Activated T-helper 2 cell treated with anti-CD3 and anti-CD28 coated beads, Interferon-gamma antibody, Interleukin-2, Interleukin-4, amounts not matched to agents 10 μg/mL and 5 μg/mL and 100 μg/mL, durations not matched to agents 14 hours and 24 hours and 36 hours (primary cell): ENCODE measurements at places on chromosomes 13 and 19. TPM values are rescaled to one million over a fixed set of nuclear protein-coding genes. Genes with fewer than 3 reads are reported as not detected.

DNA sequence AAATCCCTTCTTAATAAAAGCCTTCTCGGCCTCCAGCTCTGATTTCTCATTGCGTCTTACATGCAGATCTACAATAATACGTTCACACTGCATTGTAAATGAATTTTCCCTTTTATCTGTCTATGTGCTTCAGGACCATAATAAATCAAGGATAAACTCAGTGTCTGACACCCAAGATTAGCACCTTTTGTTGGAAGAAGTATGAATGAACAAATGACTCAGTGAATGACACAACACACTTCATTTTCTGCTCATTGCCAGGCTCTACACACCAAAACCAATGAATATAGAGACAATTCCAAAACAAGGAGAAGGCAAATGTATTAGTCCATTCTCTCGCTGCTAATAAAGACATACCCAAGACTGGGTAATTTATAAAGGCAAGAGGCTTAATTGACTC is 1224.4 kb downstream of the EFNB2 start:
- H3K36me3 ChIP-seq, result no peaks in the 10 kb centered on the region
- H3K27me3 ChIP-seq, result no peaks in the 10 kb centered on the region
- H3K4me1 ChIP-seq, result no peaks in the 10 kb centered on the region
- DNase-seq, result no peak
- H3K4me3 ChIP-seq, result no peak overlapping the region
- no peak overlapping the region for H3K27ac ChIP-seq

- DNase-seq, result no peak
- H3K4me1 ChIP-seq, result no peaks in the 10 kb centered on the region
- H3K27ac ChIP-seq, result no peak overlapping the region
- H3K4me3 ChIP-seq, result no peak overlapping the region
- H3K36me3 ChIP-seq, result no peaks in the 10 kb centered on the region
Measured at GRCh38 chr13:86731987-86732386, 932.8 kb upstream of the SLITRK6 start.

ZNF558 gene
- 23.1 and 26.0 TPM in 2 replicates for total RNA-seq

ICAM5 gene
- 2.6 and 3.5 TPM in 2 replicates for total RNA-seq

ETV2 gene
- 1.0 and 1.6 TPM in 2 replicates for total RNA-seq

CLEC4G gene
- not detected in 2 replicates for total RNA-seq
